Sciatic nerve (tissue), 2 donors: ENCODE measurements at places on chromosomes 12 and 14. TPM values are rescaled to one million over a fixed set of nuclear protein-coding genes. Genes with fewer than 3 reads are reported as not detected.

GRCh38 chr12:57150400-57151000 lies 3.1 kb upstream of the LRP1-AS start:
- DNase-seq, result no peak

- no peak for DNase-seq
Observed at GRCh38 chr12:6047249-6048237, 76.9 kb downstream of the VWF start.

GRCh38 chr12:57717131-57717530 lies 21.4 kb downstream of the AGAP2 start:
- no peak for DNase-seq

DNA sequence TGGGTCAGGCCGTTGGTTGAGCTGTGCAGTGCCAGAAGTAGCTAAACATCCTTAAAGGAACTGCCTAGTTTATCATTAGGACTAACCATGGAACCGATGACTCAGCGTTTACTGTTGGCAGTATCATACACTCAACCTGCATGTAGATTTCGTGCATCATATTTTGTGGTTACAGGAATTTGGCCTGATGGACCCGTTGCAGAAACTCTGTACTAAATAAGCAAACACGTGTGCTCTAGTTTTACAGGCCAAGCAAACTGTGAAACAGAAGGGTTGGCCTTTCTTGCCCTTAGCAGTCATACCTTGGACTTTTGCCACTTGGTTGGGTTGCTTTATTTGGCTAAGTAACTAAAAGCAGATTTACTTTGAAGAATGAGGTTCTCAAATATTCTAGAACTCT lies 35.6 kb downstream of the DGLUCY start:
- no peak for DNase-seq

DNA sequence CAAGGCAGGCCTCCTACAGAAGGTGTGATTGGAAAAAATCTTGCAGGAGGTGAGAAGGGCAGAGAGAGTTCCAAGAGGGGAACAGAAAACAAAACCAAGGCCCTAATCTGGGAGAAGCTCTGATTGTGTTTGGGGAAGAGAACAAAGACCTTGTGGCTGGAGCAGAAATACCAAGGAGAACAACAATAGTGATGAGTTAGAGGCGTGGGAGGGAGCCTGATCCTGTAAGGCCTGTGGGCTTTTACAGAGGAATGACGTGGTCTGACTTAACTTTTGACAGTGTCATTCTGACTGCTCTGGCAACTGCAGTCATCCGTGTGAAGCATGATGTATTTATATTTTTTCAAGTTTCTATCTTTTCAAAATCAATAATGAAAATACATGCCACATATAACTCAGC lies 200.6 kb downstream of the ANO4 start:
- DNase-seq, result no peak

DNA sequence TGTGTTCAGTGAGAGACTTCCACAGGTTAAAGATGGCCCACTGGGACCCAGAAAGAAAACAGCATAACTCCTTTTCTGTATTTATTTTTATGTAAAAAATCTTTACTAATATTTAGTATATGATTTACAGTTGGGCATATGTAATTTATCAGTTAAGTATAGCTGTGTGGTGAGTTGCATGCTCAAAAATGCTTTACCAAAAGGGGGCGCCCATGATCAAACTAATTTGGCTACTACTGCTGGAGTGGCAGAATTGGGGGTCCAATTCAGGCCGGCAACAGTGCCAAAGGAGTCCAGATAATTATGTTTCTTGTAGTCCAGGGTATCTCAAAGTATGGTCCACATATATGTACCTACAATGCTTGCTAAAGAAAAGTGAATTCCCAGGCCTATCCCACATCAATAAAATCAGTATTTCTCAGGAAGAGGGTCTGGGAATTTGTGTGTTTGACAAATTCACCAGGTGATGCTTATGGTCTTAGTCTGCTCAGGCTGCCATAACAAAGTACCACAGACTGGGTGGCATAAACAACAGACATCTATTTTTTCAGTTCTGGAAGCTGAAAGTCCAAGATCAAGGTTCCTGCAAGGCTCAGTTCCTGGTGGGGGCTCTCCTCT lies 152.0 kb downstream of the KTN1 start:
- DNase-seq, result no peak

The TAS2R20 gene
- 4.6 TPM for total RNA-seq

The TAS2R8 gene
- total RNA-seq, result 0.27 TPM

The SLCO1C1 gene
- total RNA-seq, result 12.0 TPM
